IPS DF 19.7 (cell line): ENCODE measurements at places on chromosomes 1 and 21.

- DNase-seq: no peak
Measured at GRCh38 chr1:65729259-65729658, 63.4 kb upstream of the PDE4B start.

DNA sequence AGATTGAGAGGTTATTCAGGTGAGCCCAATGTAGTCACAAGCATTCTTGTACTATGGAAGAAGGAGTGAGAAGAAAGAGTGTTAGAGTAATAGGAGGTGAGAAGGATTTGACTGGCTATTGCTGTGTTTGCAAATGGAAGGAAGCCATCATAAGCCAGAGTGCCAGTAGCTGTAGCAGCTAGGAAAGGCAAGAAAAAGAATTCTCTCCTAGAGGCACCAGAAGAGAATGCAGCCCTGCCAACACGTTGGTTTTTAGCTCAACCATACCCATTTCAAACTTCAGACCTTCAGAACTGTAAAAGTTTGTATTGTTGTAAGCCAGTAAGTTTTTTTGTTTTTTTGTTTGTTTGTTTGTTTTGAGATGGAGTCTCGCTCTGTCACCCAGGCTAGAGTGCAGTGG is 8.9 kb upstream of the IL12RB2 start:
- DNase-seq: no peak

DNA sequence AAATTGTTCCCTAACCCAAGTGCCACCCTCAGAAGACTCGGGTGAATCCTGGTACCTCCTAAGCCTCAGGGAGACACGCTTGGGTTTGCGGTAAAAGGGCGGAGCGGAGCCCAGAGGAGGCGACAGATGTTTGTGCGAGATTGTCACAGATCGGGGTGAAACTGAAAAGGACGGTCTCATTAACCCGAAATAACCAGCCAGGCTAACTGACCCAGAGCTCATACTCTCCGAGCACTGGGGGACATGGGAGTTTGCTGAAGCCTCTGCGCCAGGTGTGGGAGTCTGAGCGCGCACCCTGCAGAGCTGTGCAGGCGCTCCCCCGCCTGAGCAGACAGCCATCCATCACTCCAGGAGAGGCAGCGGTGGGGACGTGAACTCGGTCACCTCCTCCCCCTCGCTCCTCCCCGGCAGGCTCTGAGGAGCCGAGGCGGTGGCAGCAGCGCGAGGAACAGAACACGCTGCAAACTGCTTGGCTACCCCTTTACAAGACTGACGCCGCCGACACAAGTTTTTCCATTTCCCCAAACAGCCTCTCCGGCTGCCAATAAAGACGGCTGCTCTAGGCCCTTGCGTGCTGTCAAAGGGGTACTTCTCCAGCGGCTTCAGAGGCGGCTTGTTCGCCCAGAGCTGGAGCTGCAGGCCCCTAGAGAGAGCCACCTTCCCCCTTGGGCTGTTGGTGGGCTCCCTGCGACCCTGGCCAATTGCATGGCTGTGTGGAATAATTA is 43.5 kb downstream of the RRAGC start:
- DNase-seq: no peak

GRCh38 chr1:93350875-93351274 is 5.2 kb downstream of the DR1 start:
- DNase-seq: no peak

- DNase-seq: peak; percentile 9
Measured at GRCh38 chr1:111592389-111593361, 26.9 kb upstream of the RAP1A start.

DNA sequence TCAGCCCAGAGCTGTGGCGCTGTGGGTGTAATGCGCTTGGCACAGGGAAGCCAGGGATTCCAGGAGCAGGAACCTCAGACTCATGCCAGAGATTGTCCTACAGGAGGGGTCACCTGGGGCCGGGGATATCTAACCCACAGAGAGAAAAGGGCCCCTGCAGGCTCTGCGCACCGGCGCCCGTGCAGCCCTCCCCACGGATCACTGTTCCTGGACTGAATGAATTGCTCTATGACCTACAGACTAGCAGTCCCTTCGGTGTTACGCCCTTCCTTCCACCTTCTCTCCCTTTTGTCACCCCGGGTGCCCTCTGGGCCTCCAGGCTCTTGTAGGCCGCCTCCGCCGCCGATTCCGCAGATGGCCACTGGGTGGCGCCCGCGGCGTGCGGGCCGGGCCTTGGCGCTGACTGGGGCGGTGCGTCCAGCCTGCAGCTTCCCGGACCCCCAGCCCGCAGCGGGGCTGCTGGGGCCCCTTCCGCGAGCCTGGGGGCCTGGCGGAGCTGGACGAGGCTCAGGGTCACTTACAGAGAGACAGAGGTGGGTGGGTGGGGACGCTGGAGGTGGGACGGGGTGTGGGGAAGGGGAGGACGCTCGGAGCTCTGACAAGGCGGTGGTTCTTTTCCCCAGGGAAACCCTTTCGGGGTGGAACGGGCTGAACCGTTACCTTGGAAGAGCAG is 101.3 kb downstream of the IER5 start:
- no peak for DNase-seq

DNA sequence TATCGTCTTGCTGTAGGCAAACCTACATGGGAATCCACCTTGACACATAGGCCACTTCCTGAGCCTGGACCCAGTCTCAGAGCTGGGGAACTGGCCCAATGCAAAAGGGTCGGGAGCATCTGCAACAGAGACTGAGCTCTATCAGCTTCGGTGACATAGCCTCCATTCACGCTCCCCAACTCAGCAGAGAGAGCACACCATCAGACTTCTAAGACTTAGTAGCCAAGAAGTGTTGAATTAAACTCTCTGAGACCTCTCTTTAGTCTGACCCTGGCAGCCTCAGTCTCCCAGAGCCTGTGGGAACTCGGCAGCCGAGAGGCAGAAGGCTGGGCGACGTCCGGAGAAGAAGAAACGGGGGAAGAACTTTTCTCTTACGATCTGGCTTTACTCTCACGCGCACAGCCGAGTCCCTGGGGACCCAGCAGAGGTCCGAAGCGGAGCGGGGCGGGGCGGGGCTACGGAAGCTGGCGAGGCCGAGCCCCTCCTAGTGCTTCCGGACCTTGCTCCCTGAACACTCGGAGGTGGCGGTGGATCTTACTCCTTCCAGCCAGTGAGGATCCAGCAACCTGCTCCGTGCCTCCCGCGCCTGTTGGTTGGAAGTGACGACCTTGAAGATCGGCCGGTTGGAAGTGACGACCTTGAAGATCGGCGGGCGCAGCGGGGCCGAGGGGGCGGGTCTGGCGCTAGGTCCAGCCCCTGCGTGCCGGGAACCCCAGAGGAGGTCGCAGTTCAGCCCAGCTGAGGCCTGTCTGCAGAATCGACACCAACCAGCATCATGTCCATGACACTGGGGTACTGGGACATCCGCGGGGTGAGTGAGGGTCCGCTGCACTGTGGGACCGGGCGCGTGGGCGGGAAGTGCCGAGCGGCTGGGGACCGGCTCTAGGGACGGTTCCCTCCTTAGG is at the start of gene GSTM4:
Gene GSTM4, plus strand, starts transcription at position 485 of the 905 bp plus-strand sequence. Its CDS starts 291 bp downstream, at position 776.
- peak; percentile 59 for DNase-seq

DNA sequence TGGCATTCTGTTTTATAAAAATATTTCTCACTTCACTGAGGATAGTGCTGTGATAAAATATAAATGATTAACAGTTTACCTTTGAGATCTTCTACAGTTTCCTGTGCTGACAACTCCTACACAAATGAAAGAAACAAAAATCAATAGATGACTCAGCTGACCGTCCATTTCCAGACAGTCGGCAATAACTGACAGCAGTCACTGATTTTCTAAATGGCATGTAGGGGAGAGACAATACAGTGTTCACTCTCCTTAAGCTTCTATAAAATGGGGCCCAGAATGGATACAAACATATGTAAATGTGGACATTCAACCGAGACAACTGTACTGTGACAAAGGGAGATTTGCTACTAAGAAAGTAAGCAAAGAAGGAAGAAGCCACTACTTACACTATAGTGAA is 34.3 kb downstream of the PCNX2 start:
- no peak for DNase-seq

- no peak for DNase-seq
Measured at GRCh38 chr1:229006121-229006870, 264.6 kb upstream of the RAB4A start.

DNA sequence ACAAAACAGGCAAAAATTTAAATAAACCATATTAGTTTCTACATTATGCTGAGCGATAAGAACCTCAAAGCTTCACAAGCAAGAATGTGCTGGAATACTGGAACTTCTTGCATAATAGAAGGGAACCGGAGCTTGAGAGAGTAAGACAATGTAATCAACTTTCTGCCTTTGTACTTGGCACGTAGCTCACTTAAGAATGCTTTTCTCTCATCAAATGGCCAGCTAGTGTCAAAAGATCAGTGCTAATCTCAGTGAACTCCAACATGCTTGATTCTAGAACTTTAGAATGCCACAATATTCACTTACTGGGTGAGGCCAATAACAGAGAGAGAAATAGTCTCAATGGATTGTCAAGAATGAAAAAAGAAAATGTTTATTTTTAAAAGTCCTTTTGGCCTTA is 486.1 kb upstream of the LRRC7 start:
- DNase-seq: no peak

DNA sequence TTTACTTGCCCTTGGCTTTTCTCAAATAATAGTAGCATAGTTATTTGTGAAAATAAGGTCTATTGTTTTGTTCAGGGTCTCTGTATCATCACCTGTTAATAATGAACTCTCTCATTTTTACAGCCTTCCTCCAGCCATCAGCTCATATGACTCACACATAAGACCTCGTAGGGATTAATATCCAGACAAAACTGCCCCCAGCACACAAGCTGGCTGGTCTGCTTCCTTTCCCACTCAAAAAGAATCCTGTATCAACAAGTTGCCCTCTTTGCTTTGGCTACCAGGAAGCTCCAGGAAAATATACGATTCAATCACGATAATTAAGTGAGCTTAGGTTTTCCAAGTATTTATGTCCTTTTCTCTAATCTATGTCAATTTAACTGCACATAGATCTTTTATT is 119.2 kb downstream of the DMRTB1 start:
- no peak for DNase-seq

DNA sequence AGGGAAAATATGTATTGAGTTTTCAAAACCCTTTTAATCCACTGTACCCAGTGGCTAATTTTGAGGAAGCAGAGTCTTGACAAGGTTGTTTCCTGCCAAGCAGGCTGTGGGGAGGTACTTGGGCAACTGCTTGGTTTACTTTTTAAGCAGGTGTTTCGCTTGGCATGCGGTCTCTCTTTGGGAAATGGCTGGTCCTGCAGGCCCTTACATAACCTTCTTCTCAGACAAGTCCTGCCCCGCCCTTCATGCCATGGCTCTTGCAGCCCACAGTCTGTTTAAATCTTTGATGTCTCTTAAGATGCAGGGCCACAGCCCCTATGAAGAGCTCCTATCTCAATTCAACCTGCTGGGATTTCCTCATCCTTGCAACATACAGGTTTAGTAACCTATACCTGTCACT is 36.0 kb upstream of the ABCD3 start:
- DNase-seq: no peak

DNA sequence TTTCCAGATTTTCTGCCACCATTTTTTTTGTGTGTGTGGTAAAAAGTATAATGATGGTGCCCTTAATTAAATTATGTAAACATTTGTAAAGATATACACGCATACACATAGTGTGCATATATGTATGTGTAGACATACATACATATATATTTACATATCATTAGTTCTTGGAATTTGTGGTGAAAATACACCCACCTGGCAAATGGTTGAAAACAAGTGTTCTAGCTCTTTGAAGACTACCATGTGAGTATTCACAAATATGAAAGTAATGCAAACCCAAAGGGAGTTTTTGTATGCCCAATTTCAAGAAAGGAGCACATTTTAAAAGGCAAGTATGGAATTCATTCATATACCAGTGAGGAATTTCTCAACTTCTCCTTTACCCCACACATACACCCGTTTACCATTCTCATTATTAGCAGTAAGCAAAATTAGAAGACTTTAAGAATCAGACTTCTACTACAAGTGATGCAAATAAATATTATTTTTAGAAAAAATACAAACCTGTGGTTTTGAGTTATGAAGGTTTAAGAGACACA is 8.0 kb downstream of the RABGAP1L start:
- no peak for DNase-seq

DNA sequence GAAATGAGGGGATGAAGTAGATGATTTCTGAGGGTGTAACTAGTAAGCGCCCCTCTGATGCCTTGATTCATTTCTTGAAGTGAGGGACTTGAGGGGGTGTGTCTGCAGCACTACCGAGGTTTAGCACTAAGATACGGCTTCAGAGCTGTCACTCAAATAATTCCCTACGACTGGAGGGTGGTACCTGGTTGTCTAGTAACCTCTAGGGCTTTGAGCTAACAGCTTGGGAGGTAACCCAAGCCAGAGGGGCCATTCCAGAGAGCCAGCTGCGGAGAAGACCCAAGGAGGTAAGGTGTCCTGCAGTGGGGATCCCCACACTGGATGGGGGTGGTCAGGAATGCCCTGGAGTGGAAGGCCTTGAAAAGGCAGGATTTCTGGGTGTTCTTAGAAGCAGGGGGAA is at the start of gene TTC24:
Gene TTC24, plus strand, starts transcription at position 252 of the 400 bp plus-strand sequence. CDS start 1,642 bp downstream, outside the sequence.
- DNase-seq: no peak

DNA sequence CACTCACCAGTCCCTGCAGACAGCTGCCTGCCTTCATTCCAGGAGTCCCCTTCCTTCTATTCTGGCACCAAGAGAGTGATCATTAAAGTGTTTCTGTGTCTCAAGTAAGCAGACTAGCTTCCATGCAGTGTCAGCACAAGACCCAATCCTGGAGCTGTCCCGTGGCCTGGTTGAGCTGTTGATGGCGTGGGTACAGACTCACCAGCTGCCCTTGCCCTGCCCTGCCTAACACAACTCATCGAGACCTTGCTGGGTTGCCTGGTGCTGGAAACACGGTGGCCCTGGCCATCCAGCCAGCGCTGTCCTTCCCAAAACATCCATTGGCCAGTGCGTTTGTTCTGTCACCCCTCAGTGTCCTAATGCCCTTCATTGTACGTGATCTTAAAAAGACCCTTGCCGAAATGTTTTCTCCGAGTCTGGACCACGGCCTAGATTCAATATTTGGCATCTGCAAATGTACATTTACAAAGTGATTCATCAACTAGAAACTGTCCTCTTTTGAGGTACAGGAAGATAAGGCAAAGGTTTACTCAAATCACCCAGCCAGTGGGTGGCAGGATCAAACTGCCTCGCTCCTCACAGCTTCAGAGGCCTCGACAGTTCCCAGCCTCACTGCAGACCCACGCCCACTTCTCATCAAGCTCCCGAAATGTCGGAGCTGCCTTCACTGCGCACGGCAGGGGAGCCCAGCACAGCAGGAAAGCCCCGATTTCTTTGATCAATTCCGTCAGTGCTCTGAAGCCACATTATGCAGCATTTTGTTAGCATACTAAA is 494.2 kb downstream of the KIF26B start:
- DNase-seq: no peak

GRCh38 chr1:3089490-3089889 is 20.5 kb downstream of the PRDM16 start:
- DNase-seq: no peak
